ENCODE measurements at places on chromosomes 11 and 22.
A peak's percentile ranks its signal among the peaks of the same experiment; 100 is the strongest.

- DNase-seq = no peak
These were observed 1.1 kb upstream of the SLC16A8 start for GRCh38 chr22:38085056-38085455.

DNA sequence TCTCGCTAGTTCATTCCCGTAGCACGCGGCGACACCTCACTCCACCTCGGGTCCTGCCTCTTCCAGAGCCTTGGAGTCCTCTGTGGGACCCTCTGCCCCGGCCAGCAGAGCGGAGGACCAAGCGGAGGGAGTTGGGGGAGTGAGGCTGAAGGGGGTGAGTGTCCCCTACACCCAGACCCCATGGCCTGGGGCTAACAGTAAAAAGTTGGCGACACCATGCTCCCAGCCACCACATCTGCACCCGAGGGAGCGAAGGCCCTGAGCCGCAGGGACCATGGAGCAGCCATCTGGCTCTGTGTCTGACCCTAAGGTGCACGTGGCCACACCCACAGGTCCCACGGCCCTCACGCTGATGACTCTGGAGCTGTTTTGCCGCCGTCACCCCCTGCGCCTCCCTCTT is 293.8 kb downstream of the BRD1 start:
- DNase-seq = no peak

- no peak for DNase-seq
These were observed 598 bp downstream of the CABIN1 start for GRCh38 chr22:24011735-24012068.

DNA sequence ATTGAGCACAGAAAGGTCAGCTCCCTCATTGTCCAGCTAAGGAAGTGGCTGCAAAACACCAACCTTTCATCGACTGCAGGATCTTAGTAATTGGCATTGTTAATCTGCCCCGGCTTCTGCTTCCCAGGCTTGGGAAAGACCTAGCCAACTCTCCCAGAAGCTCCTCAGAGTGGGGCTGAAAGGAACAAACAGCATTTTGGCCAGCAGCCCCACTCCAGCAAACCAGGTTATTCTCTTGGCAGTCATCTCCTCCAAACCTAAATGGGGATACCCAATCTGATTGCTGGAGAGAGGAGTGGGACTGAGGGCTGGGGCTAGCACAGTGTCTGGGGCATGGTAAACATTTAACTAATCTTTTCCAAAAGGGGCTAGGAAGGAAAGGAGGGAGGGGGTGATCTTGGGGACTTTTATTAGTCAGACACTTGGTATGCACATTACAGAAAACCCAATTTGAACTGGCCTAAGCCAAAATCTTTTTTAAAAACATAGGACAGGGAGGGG is 294.4 kb downstream of the MN1 start:
- DNase-seq = no peak

DNA sequence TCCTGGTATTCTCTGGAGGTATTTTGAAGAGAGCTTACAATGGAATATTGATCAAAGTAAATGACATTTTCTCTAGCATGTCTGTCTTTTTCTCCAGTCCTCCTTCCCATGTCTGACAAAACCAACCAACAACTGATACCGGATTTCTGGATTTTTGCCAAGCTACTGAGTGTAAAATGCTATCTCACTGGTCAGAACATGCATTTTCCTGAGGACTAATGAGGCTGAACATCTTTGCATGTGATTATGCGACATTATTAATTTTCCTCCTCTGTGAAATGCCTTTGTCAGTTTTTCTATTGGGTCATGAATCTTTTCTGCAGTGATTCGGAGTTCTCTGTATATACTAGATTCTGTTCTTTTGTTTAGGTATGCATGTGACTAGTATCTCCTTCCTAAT is 51.4 kb downstream of the CDON start:
- DNase-seq = no peak

- DNase-seq = no peak
These were observed 1.4 kb downstream of the UCP2 start for GRCh38 chr11:73981051-73981805.

- no peak for DNase-seq
These were observed 26.8 kb downstream of the TNRC6B start for GRCh38 chr22:40204321-40205116.

- no peak for DNase-seq
These were observed 6.1 kb downstream of the FXYD6 start for GRCh38 chr11:117870103-117870952.

DNA sequence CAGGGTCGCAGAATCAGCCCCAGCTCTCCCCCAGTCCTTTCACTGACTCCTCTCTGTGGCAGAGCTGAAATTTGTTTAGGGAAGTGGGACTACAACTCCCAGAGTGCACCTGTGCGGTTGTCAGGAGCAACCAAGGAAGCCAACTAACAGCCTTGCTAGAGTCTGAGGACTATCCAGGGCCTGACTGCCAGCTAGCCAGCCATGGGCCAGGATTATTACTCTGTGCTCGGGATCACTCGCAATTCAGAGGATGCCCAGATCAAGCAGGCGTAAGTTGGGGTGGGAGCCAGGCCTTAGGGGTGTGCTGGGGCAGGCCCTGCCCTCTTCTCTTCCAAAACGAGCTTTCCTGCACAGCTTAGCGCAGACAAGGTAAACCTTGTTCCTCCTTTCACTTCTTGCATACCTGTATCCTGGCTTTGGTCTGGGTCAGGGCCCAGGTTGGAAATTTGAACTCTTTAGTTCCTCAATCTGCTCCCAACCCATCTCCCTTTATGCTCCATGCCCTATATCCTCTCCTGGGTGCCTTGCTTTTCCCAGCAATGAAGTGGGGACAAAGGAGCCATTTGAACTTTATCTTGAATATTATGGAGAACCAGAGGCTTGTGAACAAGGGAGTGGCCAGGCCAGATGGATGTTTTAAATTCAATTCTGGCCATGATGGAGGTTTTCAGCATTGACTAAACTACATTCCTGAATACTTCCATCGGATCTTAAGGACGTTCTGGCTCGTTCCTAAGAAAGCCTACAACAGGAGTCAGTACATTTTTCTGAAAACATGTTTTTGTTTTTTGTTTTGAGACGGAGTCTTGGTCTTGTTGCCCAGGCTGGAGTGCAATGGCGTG is at the start of gene DNAJB13:
Gene DNAJB13 (plus strand): TSS at position 158 of the 842 bp plus-strand sequence. CDS start 44 bp downstream, at position 202.
- DNase-seq = peak; percentile 86

DNA sequence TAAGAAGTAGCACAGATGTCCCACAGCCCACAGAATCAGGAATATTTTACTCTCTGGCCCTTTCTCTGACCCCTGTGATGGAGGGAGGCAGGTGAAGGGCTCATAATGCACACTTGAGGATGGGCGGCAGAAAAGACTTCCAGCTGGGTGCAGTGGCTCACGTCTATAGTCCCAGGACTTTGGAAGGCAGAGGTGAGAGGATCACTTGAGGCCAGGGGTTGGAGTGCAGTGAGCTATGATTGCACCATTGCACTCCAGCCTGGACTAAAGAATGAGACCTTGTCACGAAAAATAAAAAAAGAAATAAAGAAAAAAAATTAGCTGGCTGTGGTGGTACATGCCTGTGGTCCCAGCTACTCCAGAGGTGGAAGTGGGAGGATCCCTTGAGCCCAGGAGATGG is 13.5 kb upstream of the CRYBB3 start:
- no peak for DNase-seq

GRCh38 chr11:57735619-57736298 is 5.5 kb upstream of the SELENOH start:
- no peak for DNase-seq

GRCh38 chr11:114270531-114271270 is 25.5 kb upstream of the NNMT start:
- no peak for DNase-seq

- DNase-seq = no peak
These were observed 32.0 kb downstream of the TBC1D22A start for GRCh38 chr22:46794491-46794890.

DNA sequence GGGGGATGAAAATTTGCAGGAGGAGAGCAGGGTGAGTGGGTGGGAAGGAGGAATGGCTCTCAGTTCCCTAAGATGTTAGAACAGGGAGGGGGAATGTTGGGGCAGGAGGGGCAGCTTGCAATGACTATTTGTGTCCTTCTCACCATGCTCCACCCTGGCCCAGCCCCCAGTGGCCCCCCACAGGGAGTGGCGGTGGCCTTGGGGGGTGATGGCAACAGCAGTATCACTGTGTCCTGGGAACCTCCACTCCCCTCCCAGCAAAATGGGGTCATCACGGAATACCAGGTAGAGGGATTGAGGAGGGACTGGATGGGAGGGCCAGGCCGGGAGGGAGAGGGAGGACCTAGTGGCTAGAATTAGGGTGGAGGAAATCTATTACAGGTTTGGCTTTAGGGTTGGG is 10.2 kb downstream of the ROBO3 start:
- no peak for DNase-seq

GRCh38 chr22:28394513-28395110 is 285.0 kb downstream of the TTC28 start:
- no peak for DNase-seq

DNA sequence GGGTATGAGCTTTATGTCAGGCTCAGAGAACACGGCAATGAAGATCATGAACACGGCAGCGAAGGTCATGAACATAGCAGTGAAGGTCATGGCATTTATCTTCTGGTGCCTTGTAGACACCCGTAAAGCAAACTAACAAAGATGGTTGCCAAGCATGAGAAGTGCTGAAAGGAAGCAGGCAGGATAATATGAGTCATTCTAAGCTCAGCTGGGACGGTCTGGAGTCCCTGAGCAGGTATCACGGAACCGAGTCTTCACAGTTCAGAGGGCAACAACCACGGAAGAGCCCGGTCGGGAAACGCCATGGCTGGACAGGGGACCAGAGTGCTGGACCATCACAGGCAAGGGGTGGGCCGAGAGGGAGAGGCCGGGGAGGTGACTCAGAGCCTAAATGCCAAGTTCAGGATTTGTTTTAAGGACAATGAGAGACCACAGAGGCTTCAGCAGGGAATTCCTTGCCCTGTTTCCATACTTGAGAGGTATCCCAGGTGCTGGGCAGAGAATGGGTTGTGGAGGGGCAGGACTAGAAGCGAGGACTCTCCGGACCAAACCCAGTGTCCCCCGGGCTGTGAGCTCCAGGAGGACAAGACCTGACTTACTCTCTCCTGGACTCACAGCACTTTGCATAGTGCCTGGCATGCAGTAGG is 13.1 kb upstream of the MS4A10 start:
- no peak for DNase-seq

DNA sequence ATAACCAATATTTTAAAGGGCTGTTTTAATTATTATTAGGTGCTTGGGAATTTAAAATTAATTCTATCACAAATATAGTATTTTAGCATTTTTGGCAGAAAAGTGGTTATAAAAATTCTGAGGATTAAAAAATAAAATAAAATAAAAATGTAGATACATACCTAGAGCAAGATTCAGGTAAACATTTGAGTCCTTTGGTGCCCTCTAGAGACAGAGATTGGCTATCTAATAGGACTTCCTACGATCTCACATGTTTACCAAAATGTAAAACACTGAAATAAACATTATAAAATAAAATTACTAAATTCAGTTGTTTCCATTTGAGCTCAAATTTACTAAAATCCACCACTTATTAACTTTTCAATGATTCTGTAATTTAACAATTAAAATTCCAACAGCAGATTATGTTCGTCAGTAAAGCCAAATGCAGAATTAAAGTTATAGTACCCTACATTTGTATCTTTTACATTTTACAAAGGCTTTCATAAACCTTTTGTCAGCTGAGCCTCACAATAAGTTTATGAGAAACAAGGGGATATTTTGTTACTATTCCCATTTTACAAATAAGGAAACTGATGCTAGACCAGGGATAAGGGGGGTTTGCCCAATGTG is 27.7 kb downstream of the SLC36A4 start:
- peak; percentile 8 for DNase-seq

DNA sequence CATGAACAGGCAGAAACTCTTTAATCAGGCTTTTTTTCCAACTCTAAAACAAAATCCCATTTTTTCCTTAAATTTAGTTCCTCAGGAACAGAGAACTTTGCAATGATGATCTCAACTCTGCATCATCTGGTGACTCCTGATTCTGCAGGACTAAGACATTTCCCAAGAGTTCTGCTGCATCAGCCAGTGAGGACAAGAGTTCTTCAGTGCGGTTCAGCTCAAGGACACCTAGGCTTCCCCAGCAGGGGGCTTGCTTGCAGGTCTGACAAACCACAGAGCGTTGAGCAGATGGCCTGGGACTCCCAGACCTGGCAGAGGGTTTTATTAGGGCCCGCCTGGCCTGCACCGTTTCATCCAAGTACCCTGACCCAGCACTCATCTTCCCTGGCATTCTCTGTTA is 6.4 kb downstream of the CDCA5 start:
- no peak for DNase-seq

DNA sequence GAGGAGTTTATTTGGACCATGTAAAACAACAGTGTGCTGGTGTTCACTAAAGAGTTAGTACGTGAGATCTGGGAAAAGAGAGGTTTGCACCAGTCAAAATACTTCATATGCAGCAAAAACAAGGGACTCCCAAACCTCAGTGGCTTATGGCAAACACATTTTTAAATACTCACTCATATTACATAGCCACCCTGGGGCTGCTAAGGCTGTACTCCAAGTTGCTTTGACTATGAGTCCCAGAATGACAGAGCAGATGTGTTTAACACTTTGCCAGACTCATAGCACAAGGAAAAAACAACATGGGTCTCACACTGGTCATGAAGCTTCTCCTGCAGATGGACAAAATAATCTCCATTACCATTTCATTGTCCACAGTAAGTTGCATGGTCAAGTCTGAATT is 202.8 kb upstream of the GRIA4 start:
- DNase-seq = no peak

DNA sequence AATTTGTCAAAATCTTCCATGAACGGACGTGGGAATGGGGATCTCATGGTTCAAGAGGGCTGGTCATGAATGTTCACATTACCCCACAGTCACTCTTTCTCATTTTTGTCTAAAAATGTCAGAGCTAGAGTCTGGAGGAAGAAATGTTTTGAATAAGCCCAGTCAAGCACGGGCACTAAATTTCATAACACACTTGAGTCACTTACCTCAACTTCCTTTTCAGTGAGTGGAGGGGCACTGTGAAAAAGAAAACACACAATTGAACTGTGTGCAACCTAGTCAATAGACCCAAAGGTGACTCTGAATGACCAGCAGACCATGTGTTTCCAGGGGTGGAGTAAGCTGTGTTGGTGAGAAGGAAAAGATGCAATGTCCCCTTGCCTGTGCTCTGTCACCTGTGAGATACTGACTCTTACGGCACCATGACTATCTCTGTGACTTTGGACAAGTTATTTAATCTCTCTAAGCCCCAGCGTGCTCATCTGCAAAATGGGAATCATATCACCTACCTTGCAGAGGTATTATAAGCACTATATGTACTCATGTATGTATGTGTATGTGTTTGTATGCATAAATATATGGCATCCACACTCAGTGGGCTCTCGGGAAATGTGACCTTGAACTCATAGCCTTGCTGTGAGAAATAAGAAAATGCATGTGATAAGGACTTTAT is 38.2 kb upstream of the LYVE1 start:
- peak; percentile 36 for DNase-seq

- DNase-seq = no peak
These were observed 39.2 kb downstream of the MCHR1 start for GRCh38 chr22:40718250-40719204.

GRCh38 chr11:28715726-28716125 is 607.5 kb downstream of the METTL15 start:
- DNase-seq = no peak

DNA sequence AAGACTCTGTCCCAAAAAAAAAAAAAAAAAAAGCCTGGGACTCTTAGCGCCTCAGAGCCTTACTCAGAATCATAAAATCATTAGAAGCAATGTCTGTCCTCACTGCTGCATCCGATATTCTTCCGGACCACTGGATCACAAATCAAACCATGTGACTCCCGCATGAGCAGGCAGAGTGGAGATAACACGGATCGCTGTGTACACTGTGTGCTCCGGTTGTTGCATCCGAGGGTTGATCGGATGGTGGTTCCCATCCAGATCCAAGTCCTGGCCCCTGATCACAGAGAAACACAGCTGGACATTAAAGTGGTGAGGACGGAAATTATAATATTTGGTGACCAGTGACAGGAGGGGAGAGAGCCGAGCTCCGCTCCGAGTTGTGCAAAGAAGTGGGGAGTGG is 9.7 kb upstream of the TXNRD2 start:
- no peak for DNase-seq

All from GM20000 (cell line).